ENCODE measurements at places on chromosomes 1 and 21.

DNA sequence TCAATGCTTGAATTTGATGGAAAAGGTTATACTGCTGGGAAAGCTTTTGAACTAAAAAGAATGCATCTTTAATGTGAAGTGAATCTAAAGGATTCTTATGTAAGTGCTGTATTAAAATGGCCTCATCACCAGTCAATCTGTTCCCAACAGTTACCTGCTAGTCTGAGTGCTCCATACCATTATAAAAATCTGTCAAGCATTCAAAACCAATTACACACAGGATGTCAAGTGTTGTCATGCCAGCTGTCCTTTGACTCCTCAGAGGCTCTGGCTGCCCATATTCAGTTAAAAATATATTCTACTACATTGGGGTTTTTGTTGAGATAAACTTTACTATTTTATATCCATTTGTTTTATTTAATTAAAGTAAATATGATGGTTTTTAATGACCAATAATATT, 1587.7 kb downstream of the AMY1C start:
- DNase-seq: no peak

DNA sequence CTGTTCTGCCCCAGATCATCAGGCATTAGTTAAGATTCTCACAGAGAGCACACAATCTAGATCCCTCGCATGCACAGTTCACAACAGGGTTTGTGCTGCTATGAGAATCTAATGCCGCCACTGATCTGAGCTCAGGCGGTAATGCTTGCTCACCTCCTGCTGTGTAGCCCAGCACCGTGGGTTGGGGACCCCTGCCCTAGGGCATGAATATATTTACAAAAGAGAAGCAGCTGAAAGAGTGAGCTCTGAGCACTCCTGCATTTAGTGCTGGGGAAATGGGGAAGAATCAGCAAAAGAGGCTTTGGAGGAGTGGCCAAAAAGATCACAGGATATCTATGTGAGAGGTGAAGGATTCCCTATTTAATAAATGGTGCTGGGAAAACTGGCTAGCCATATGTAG, 5.6 kb downstream of the CFAP57 start:
- DNase-seq: no peak

DNA sequence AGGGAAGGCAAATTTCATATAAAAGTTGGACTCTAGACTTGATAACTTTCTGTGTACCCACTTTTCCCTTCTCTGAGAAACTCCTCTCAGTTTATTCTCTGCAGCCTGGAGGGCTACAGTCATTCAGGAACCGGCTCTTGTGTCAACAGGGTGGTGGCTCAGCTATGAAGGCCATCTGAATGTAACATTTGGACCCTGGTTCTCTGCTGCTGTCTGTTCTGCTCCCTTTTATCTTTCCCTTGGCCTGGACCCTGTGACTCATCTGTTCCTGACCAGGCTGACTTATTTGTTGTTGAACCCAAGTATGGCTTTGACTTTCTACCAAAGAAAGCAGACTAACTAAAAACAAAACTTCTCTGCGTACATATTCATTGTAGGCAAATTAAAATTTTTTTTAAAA, 75.4 kb downstream of the CENPF start:
- no peak for DNase-seq

DNA sequence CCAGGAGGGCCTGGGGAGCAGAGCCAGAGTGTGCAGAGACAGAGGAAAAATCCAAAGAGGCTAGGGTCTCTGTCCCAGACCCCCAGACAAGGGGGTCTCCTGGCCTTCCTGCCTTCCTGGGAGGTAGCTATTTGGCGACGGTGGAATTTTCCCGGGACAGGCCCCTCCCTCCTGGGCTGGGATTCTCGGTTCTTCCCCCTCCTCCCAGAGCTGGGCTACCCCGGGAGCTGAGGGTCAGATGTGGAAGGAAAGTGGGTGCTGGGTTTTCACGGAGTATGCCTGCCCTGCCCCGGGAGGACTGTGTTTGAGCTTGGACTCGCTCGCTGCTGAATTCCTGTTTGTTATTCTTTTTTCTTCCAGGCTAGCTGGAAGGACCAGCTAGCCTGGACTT, 759 bp downstream of the AMPD2 start:
- DNase-seq: no peak

DNA sequence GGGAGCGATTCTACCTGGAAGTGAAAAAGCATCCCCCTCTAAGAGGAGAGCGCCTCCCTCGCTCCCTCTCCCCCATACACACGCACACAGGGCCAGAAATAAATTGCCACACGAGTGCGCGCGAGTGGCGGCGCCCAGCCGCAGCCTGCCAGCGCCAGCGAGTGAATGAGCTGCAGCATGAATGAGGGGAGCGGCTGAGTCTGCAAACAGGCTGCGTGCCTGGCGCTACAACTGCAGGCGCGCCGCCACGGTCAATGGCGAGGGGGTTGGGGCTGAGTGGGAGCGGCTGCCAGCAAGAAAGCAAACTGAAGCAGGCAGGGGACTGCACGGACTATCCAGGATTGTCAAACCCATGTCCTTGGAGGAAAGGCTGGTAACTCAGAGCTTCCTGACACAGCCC, 2.2 kb downstream of the CAMK1G start:
- no peak for DNase-seq

DNA sequence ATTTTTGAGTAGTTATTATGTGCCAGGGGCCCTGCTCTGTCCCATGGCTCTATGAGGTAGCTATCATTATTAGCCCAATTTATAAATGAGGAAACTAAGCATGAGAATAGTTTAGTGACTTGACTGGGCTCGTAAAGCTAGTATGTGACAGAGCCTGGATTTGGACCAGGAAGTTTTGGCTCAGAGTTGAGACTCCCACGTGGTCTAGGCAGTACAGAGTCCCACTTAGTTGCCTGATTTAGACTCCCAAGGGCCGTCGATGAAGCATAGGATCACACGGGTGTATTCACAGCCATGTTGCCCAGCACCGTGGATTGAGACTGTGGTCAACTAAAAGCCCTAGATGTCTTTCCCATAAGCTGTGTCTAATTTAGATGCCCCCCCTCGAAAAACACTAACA, 81.7 kb downstream of the DDX20 start:
- no peak for DNase-seq

GRCh38 chr1:41169066-41169798, 72.9 kb downstream of the SCMH1 start:
- DNase-seq: no peak
